NCI-H1105 (cell line): ENCODE measurements at places on chromosomes 4 and X.

- DNase-seq, result no peak
These were observed 140.2 kb downstream of the STIM2 start for GRCh38 chr4:27000820-27001219.

DNA sequence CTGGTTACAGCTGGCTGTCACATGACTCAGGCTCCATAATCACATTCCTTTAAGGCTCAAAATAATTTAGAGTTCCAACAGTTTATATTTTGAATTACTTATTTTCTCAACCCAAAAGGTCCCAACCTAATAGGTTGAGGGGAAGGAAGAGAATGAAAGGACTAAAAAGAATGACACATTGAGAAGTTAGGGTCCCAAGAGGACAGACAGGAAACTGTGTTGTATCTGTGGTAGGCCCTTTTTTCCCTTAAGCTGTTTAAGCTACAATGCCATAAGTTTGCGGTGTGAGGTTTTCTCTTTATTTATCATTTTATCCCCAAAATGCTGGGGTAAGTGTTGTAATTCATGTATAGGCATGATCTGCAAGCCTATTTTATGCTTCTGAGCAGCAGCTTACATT lies 290.2 kb downstream of the ZNF674 start:
- DNase-seq, result no peak

DNA sequence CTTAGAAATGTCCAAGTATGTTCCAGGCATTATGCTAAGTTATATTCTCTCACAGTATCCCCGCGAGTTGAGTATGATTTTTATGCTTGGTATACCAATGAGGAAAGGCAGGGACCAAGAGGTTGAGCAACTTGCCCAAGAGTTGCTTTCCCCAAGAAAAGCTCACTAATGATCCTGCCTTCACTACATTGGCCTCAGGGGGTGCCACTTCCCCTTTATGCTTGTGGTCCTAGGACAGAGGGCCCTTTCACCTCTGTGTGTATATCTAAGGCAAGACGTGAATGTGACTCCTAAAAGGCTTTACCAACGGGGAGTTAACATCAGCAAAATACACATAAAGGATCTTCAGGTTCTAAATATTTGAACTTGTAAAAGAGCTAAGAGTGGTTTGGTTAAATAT lies 164.4 kb upstream of the CPEB2 start:
- DNase-seq, result no peak

DNA sequence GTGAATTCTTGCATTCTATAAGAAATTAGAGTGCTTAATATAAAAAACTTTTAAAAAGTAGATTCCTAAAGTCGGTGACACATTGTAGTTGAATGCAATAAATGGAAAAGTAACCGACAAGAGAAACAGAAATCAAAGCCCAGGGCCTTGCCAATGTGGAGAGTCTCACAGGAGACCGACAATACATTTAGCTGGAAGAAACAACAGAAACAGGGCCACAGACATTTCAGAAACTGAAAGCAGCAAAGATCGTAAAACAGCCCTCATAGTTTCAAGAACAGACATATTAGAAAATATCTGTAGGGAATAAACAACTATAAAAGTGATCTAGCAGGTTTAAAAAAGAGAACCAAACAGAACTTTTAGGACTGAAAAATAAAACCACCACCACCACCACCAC lies 49.5 kb downstream of the STAP1 start:
- no peak for DNase-seq

DNA sequence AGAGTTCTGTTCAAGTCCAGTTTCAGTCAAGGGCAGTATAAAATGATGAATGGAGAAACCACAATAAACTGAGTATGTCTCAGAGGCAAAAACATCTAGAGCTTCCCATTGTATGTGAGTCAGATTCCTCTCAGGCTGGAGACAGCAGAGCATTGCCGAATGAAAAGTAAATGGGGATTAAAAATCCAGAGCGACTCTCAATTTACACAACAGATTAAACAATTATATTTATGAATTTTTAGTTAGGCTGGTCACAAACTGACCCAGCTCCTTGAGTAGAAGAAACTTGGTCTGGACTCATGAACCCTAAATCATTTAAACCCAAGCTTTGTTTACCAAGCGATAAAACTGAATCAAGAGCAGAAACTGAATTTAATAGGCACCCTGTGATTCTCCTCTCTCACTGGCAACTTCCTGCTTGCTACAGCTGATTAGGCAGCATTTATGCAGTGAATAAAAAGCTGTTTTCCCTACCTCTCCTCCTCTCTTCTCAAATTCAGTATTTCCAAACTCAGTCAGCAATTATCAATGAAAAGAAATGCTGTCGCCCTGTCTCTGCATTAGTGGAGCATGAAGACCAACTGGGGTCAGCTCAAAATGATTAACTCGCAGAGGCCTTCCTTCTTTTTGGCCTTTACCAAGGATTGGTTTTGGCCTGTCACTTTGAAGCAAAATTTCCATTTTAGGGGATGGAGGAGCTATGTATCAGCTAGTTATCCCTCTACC lies 568.0 kb downstream of the PDHA2 start:
- no peak for DNase-seq

- no peak for DNase-seq
These were observed 10.0 kb downstream of the ELMOD2 start for GRCh38 chr4:140533951-140534480.

GRCh38 chrX:10482708-10483107 lies 137.7 kb downstream of the MID1 start:
- no peak for DNase-seq

GRCh38 chr4:92307866-92308265 lies 4.1 kb downstream of the GRID2 start:
- no peak for DNase-seq

GRCh38 chr4:125187226-125188176 lies 127.3 kb upstream of the FAT4 start:
- DNase-seq, result no peak

GRCh38 chr4:128600996-128601871 lies 208.3 kb upstream of the JADE1 start:
- peak; percentile 49 for DNase-seq

- DNase-seq, result peak; percentile 23
These were observed 29.7 kb downstream of the TMEM164 start for GRCh38 chrX:110032534-110033147.

- no peak for DNase-seq
These were observed 35.3 kb downstream of the HPGDS start for GRCh38 chr4:94307231-94307871.

- DNase-seq, result no peak
These were observed 14.7 kb downstream of the YY2 start for GRCh38 chrX:21870494-21870893.

- no peak for DNase-seq
These were observed 29.5 kb downstream of the PF4 start for GRCh38 chr4:73952352-73952751.

- no peak for DNase-seq
These were observed 24.5 kb downstream of the UVSSA start for GRCh38 chr4:1371176-1372165.

- DNase-seq, result no peak
These were observed 43.1 kb upstream of the PRR27 start for GRCh38 chr4:70110917-70111316.

DNA sequence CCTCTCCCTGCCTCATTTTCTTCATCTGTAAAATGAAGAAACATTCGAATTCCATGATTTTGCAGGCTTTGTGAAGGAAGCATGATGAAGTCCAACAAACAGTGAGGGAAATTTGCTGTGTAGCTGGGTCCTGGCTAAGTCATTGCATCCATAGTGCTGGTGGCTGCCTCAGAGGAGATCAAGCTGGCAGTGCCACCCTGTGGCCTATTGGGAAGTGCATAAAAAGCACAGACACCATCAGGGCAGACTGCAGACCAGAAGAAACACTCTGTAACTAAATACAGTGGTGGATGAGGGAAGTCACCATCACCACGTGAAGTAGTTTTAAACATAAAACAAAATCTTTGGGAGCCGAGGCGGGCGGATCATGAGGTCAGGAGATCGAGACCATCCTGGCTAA lies 40.7 kb upstream of the DDX3X start:
- DNase-seq, result no peak

GRCh38 chrX:71637848-71638247 lies 19.5 kb upstream of the CXCR3 start:
- DNase-seq, result no peak

DNA sequence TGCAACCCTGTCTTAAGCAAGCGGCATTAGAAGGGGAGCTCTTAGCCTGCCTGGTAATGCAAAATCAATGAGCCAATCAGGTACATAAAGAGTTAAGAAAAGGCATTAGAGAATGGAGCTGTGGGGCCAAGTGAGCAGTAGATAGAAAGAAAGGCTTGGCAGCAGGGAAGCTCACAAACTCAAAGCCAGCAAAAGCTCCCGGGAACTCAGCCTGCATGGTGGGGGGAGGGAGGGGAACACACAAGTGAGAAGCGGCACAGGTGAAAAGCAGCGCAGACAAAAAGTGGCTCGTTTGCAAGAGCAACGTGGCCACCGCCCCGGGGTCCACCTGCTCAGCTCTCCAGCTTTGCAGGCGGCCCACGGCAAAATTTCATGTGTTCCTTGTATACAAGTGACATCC lies 818.5 kb downstream of the FAM133A start:
- no peak for DNase-seq

DNA sequence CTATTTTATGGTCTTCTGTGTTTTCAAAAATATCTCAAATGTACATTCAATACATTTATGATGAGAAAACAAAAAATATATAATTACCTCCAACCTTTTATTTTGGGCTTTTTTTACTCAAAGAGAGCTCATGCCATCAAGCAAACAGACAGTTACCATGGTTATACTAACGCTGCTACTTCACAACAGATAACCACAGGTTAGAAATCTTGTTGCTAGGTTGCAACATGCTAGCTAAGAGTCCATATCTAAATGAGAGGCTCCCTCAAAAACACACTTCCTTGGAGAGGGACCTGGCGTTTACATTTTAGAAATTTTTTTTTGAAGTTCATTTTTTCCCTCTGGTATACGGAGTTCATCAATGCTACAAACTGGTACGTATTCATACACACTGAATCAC lies 44.3 kb downstream of the TBC1D9 start:
- no peak for DNase-seq

- peak; percentile 52 for DNase-seq
These were observed 127.8 kb upstream of the METTL14 start for GRCh38 chr4:118557298-118557851.
